Activated T-helper 2 cell treated with anti-CD3 and anti-CD28 coated beads, Interferon-gamma antibody, Interleukin-2, Interleukin-4, amounts not matched to agents 10 μg/mL and 5 μg/mL and 100 μg/mL, durations not matched to agents 14 hours and 24 hours and 36 hours (primary cell): ENCODE measurements at places on chromosomes 3 and 15. TPM values are rescaled to one million over a fixed set of nuclear protein-coding genes. Genes with fewer than 3 reads are reported as not detected.

CACNA1D gene
- 7.7 and 9.3 TPM in 2 replicates for total RNA-seq

CCR1 gene
- 0.41 and 0.51 TPM in 2 replicates for total RNA-seq

B2M gene
- total RNA-seq = 4,961 and 5,148 TPM in 2 replicates

ITIH3 gene
- total RNA-seq = not detected in 2 replicates

DPPA2 gene
- total RNA-seq = not detected in 2 replicates

NR2F2 gene
- total RNA-seq = not detected in 2 replicates

GRCh38 chr3:196263819-196264218, 23.7 kb downstream of the PCYT1A start:
- H3K4me1 ChIP-seq = peaks cover 12% of the 10 kb centered on the region
- H3K4me3 ChIP-seq = no peak overlapping the region
- H3K27me3 ChIP-seq = no peaks in the 10 kb centered on the region
- DNase-seq = no peak
- H3K36me3 ChIP-seq = peaks cover 47% of the 10 kb centered on the region

- H3K4me1 ChIP-seq = peaks cover 2% of the 10 kb centered on the region
- peaks cover 5% of the 10 kb centered on the region for H3K36me3 ChIP-seq
- no peak overlapping the region for H3K4me3 ChIP-seq
- no peaks in the 10 kb centered on the region for H3K27me3 ChIP-seq
Observed at GRCh38 chr3:81666502-81667121, 94.8 kb downstream of the GBE1 start.

DNA sequence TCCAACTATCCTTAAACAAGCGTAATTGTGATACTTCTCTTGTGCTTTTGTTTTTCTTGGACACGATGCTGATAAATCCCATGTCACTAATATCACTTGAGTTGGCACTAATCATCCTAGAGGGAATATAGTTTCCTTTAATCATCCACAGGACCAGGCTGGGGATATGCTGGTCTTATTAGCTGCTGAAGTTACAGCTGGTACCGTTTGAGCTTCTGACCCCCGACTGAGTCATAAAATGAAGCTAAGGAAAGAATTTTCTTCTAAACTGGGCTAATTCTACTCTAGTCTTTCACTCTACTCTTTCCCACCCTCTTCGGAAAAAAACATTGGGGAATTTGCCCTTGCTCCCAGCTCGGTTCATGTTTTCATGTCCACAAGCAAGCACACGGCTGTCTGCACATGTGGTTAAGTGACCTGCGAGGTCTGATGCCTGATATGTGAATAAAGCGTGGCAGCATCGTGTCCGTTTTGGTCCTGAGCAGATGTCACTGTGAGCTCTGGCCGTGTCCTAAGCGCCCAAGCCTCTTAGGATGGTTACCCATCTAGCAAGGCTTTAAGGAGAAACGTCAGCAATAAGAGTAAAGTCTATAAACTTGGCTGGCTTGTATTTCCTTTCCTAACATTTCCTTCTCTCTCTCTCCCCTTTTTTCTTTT, 223.7 kb downstream of the ITPR1 start:
- H3K27ac ChIP-seq = no peak overlapping the region
- peaks cover 28% of the 10 kb centered on the region for H3K4me1 ChIP-seq
- no peak overlapping the region for H3K4me3 ChIP-seq

GRCh38 chr3:141530415-141530768, 43.6 kb downstream of the RASA2 start:
- no peak overlapping the region for H3K4me3 ChIP-seq
- peaks cover 34% of the 10 kb centered on the region for H3K4me1 ChIP-seq
- H3K27me3 ChIP-seq = no peaks in the 10 kb centered on the region
- H3K36me3 ChIP-seq = peaks cover 62% of the 10 kb centered on the region

DNA sequence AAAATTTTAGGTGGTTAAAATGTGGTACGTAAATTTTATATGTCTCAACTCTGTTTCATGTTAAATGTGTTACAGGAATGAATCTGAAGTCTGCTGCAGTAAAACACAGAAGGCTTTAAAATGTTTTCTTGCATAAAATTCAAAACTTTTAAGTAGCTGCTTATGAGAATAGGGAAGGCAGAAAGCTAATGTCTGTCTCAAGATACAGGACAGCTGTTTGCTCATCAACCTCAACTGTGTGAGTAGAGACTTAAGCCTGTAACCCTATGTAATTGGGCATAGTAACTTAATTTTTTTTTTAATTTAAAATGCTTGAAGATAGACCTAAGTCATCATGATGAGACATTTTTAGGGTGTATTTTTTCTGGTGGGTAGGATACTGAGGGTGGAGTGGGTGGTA, 38.9 kb downstream of the ZFAND6 start:
- no peaks in the 10 kb centered on the region for H3K27me3 ChIP-seq
- peaks cover 27% of the 10 kb centered on the region for H3K4me1 ChIP-seq
- H3K4me3 ChIP-seq = no peak overlapping the region
- H3K36me3 ChIP-seq = peaks cover 6% of the 10 kb centered on the region

DNA sequence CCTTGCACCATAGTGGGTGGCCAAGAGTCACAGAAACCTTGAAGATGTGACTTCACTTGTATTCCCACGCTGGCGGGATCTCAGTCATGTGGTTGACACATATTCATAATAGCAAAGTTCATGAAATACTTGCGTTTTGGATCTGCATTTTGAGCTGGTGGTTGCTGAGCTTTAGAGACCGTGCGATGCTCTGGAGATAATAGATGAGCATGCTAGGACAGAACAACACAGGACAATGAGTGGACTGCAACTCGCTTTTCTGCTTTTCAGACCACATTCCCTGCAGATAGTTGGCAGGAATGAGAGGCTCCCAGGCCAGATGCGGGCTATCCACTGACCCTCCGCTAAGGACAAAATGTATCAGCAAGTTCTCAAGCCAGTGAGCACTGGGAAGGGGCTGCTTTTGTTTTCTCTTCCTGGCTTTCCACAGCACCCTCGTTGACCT, 13.8 kb upstream of the STARD5 start:
- H3K27me3 ChIP-seq = peaks cover 9% of the 10 kb centered on the region
- no peaks in the 10 kb centered on the region for H3K36me3 ChIP-seq
- DNase-seq = no peak
- no peak overlapping the region for H3K27ac ChIP-seq
- peaks cover 2% of the 10 kb centered on the region for H3K4me1 ChIP-seq

- no peak overlapping the region for H3K27ac ChIP-seq
- DNase-seq = no peak
- peaks cover 3% of the 10 kb centered on the region for H3K27me3 ChIP-seq
- H3K36me3 ChIP-seq = no peaks in the 10 kb centered on the region
Observed at GRCh38 chr3:13484851-13485590, 4.9 kb downstream of the HDAC11 start.
